ENCODE measurements at places on chromosomes 7 and 10. TPM values are rescaled to one million over a fixed set of nuclear protein-coding genes. Genes with fewer than 3 reads are reported as not detected.

- peaks cover 3% of the 10 kb centered on the region for H3K36me3 ChIP-seq
- no peak overlapping the region for H3K4me3 ChIP-seq
- peaks cover 14% of the 10 kb centered on the region for H3K4me1 ChIP-seq
- no peak overlapping the region for H3K27ac ChIP-seq
Observed at GRCh38 chr10:78642269-78642816, 426.4 kb upstream of the ZMIZ1 start.

DNA sequence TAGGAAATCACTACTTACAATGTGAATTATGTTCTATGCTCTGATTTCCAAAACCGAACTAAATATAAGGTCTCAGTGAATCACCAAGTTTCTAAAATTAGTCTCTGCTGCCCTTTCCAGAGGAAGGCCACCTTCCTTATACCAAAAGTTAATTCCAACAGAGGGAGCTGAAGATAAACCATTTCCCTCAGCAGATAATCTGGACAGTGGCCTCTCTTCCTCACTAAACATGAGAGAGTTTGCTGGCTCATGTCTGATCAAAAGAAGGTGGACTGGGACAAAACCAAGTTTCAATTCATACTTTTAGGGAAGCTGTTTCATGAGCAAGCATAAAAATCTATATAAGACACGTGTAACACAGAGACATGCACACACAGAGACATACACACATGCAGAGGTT, 6.4 kb downstream of the FEZF1 start:
- peaks cover 95% of the 10 kb centered on the region for H3K27me3 ChIP-seq
- H3K4me1 ChIP-seq: peaks cover 8% of the 10 kb centered on the region
- no peaks in the 10 kb centered on the region for H3K36me3 ChIP-seq
- H3K4me3 ChIP-seq: no peak overlapping the region

- H3K4me3 ChIP-seq: no peak overlapping the region
- H3K4me1 ChIP-seq: peaks cover 3% of the 10 kb centered on the region
- no peak overlapping the region for H3K27ac ChIP-seq
- peaks cover 59% of the 10 kb centered on the region for H3K27me3 ChIP-seq
- no peaks in the 10 kb centered on the region for H3K36me3 ChIP-seq
- DNase-seq: no peak
Observed at GRCh38 chr10:79984851-79985250, 35.9 kb upstream of the SFTPD start.

- peaks cover 6% of the 10 kb centered on the region for H3K4me1 ChIP-seq
- H3K27me3 ChIP-seq: peaks cover 21% of the 10 kb centered on the region
- H3K4me3 ChIP-seq: no peak overlapping the region
- no peak overlapping the region for H3K27ac ChIP-seq
Observed at GRCh38 chr10:130769146-130770017, 542.1 kb downstream of the TCERG1L start.

DNA sequence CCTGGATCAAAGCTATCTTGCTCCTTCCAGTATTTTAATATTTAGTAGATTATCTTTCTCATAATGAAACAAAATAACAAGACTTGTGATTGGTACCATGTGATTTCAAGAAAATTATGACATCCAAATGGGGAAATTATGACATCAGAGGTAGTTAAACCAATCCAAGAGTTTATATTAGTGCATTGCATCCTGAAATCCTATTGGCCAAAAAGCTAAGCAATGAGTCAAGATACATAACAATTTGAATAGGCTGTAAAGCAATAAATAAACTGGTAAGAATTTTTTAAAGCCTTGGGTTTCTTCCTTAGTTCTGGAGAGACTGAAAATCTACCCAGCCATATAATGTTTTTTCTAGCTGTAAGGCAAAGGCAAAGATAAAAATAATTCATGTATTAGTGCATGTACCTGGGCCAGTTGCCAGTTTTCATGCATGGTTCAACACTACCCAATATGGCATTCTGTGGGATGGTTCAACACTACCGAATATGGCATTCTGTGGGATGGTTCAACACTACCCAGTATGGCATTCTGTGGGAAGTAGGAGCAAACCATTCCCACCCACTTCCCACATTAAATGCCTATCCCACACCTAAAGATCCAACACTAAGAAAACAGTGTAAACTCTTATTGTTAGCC, at the start of gene RNF148:
Gene RNF148, minus strand, starts transcription at position 51 of the 639 bp plus-strand sequence. CDS start 172 bp downstream, outside the sequence.
- H3K4me3 ChIP-seq: no peak within 1 kb of the TSS
- no peaks in the 10 kb centered on the region for H3K36me3 ChIP-seq
- DNase-seq: no peak
- H3K27me3 ChIP-seq: no peaks in the 10 kb centered on the region
- no peak within 1 kb of the TSS for H3K27ac ChIP-seq

DNA sequence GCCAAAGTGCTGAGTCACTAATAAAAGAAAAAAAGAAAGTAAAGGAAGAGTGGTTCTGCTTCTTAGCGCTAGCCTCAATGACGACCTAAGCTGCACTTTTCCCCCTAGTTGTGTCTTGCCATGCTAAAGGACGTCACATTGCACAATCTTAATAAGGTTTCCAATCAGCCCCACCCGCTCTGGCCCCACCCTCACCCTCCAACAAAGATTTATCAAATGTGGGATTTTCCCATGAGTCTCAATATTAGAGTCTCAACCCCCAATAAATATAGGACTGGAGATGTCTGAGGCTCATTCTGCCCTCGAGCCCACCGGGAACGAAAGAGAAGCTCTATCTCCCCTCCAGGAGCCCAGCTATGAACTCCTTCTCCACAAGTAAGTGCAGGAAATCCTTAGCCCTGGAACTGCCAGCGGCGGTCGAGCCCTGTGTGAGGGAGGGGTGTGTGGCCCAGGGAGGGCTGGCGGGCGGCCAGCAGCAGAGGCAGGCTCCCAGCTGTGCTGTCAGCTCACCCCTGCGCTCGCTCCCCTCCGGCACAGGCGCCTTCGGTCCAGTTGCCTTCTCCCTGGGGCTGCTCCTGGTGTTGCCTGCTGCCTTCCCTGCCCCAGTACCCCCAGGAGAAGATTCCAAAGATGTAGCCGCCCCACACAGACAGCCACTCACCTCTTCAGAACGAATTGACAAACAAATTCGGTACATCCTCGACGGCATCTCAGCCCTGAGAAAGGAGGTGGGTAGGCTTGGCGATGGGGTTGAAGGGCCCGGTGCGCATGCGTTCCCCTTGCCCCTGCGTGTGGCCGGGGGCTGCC, at the start of gene IL6:
Gene IL6, plus strand, starts transcription at position 294 of the 807 bp plus-strand sequence. Its CDS starts 63 bp downstream, at position 357.
- peaks cover 14% of the 10 kb centered on the region for H3K4me1 ChIP-seq
- H3K27ac ChIP-seq: peak within 1 kb of the TSS; percentile 88
- peak within 1 kb of the TSS; percentile 80 for H3K4me3 ChIP-seq
- no peaks in the 10 kb centered on the region for H3K36me3 ChIP-seq

DNA sequence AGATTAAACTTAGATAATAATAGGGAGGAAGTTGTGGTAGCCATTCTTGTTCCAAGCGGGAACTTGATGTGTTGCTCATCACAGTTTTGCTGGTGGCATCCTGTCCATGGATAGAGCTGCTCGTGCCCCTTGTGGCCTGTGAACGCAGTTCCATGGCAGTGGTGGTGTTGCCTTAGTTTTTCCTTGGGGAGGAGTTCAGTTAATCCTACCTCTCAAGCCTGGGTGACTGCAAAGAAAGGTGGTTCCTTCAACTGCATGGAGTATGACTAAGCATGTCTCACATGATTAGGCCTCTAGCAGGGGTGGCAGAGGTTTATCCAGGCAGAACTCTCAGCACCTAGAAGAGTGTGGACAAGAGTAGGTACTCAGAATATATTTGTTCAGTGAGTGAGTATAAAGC, 99.7 kb downstream of the MAPK8 start:
- no peaks in the 10 kb centered on the region for H3K4me1 ChIP-seq
- peaks cover 23% of the 10 kb centered on the region for H3K36me3 ChIP-seq
- no peak overlapping the region for H3K27ac ChIP-seq

DNA sequence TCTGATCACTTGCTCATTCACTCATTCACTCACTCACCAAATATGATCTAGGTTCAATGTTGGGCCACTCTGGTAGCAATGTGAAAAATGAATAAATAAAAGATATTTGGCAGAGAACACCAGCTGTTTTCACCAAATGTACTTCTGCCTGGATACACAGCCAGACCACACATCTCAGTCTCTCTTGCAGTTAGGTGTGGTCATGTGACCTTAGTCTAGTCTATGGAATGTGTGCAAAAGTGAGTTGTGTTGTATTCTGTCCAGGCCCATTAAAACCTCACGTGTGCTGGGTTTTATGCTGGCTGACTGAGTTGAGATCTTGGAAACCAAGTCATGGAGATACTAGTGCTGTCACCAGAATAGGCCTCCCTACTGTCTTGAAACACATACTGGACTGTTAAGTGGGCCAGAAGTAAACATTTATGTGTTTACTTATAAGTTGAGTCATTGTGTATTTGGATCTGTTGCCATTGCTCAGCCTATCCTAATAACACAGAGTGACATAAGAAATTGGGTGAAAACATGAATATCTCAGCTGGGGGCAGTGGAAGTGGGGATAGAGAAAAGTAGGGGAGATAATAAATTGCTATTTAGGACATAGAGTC, 145.5 kb downstream of the PTEN start:
- no peaks in the 10 kb centered on the region for H3K36me3 ChIP-seq
- no peak overlapping the region for H3K27ac ChIP-seq
- H3K4me3 ChIP-seq: no peak overlapping the region
- no peaks in the 10 kb centered on the region for H3K4me1 ChIP-seq

DNA sequence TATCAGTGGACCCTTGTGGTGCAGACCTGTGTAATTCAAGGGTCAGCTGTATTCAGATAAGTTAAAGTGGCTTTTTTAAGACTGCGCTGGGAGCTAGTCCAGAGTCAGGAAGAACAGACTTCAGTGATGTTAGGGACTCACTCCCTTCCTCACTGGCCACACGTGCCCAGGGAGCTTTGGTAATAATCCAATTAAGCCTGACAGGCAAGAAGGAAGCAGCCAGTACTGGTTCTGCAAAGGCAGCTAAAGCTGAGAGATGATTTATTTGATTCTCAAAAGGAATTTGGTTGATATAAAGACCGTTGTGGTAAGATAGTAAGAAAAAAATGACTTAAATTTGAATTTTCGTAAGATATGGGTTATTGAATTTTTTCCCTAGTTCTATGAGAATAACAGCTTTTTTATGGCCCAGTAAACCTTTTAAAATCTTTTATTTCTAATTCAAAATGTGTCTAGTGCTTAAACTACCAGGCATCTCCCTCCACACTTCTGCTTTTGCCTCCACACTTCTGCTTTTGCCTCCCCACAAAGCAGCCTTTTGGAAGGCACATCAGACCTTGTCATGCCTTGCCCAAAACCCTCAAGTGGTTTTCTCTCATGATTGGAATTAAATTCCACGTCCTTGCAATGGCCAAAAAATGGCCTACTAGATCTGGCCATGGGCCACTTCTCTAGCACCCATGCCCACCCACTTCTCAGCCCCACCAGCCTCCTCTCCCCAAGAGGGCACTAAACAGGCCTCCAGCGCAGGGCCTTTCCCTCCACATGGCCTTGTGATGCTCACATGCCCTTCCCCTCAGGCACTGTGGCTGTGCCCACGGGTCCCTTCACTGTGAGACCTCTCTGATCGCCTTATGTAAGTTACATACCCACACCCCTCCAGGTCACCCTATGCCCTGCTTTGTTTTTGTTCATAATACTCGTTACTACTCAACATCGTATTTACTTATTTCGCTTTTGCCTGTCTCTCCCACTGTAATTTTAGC, 92.5 kb downstream of the POU6F2 start:
- no peaks in the 10 kb centered on the region for H3K36me3 ChIP-seq
- H3K27me3 ChIP-seq: no peaks in the 10 kb centered on the region
- H3K27ac ChIP-seq: no peak overlapping the region
- H3K4me1 ChIP-seq: peaks cover 5% of the 10 kb centered on the region
- no peak for DNase-seq

GRCh38 chr7:38427279-38427955, 154.0 kb upstream of the TARP start:
- peaks cover 4% of the 10 kb centered on the region for H3K27me3 ChIP-seq
- no peak for DNase-seq
- H3K4me1 ChIP-seq: no peaks in the 10 kb centered on the region
- H3K4me3 ChIP-seq: no peak overlapping the region

DNA sequence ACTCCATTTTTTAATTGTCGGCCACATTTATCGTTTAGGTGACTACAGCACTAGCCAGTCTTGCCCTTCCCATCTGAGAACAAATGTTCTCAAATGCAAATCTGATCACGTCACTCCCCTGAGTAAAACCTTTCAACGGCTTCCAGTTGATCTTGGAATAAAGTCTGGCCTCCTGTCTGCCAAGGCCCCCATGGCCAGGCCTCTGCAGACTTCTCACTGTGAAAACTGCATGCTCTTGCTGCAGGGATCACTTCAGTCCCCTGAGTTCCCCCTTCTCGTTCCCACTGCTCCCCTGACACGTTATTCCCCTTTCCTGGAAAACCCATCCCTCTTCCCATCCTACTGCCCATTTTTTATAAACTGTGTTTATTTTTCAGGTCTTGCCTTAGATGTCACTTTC, 124.1 kb upstream of the NEBL start:
- H3K4me3 ChIP-seq: no peak overlapping the region
- H3K36me3 ChIP-seq: peaks cover 14% of the 10 kb centered on the region
- no peak for DNase-seq
- H3K27me3 ChIP-seq: no peaks in the 10 kb centered on the region

- H3K4me1 ChIP-seq: no peaks in the 10 kb centered on the region
- H3K27ac ChIP-seq: no peak overlapping the region
- DNase-seq: no peak
- no peaks in the 10 kb centered on the region for H3K27me3 ChIP-seq
- H3K36me3 ChIP-seq: no peaks in the 10 kb centered on the region
Observed at GRCh38 chr7:122059542-122059941, 84.5 kb downstream of the AASS start.

DNA sequence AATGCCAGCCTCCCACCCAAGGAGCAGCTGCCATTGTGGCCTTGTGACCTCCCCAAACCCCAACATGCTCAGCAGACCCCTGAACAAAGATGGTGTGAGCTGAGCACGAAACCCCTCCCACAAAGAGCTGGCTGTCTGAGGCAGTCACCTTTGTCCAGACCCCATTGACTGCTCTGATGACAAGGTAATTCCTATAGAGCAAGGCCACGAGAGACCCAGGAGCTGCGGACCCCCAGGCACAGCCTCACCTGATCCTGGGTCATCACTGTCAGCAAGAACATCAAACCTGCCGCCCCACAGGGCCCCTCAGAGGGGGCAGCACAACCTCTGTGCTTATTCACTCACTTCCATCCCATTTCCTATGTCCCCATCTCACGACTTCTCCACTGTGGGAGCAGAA, 102.6 kb downstream of the CPXM2 start:
- H3K27me3 ChIP-seq: peaks cover 3% of the 10 kb centered on the region
- H3K4me1 ChIP-seq: no peaks in the 10 kb centered on the region
- H3K36me3 ChIP-seq: peaks cover 5% of the 10 kb centered on the region
- no peak overlapping the region for H3K4me3 ChIP-seq
- H3K27ac ChIP-seq: no peak overlapping the region

DNA sequence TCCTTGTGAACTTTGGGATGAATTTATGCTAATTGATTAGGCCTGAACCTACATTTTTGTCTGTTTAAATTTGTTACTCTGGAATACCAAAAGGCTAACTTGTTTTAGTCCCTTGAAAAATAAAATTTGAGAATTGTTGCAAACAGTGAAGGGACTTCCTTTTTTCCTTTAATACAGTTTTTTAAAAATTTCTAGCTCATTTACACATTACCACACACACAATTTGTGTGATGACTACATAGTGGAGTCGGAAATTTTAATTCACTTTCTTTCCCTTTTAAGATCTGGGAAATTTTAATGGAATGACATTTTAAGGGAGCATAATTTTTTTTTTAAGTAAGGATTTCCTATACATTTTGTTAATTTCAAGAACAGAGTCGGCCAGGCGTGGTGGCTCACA, 8.6 kb upstream of the TMEM236 start:
- H3K27me3 ChIP-seq: no peaks in the 10 kb centered on the region
- peaks cover 10% of the 10 kb centered on the region for H3K4me1 ChIP-seq
- DNase-seq: no peak
- no peak overlapping the region for H3K4me3 ChIP-seq

SLC13A1 gene
- total RNA-seq: 0.07 TPM

GJD4 gene
- total RNA-seq: 0.17 TPM

ADCK2 gene
- 16.3 TPM for total RNA-seq

SEM1 gene
- 62.5 TPM for total RNA-seq

ARPC1B gene
- 125 TPM for total RNA-seq

Data from type B pancreatic cell (in vitro differentiated cells).